GM12878 (cell line): ENCODE measurements at places on chromosomes 7 and 10.

DNA sequence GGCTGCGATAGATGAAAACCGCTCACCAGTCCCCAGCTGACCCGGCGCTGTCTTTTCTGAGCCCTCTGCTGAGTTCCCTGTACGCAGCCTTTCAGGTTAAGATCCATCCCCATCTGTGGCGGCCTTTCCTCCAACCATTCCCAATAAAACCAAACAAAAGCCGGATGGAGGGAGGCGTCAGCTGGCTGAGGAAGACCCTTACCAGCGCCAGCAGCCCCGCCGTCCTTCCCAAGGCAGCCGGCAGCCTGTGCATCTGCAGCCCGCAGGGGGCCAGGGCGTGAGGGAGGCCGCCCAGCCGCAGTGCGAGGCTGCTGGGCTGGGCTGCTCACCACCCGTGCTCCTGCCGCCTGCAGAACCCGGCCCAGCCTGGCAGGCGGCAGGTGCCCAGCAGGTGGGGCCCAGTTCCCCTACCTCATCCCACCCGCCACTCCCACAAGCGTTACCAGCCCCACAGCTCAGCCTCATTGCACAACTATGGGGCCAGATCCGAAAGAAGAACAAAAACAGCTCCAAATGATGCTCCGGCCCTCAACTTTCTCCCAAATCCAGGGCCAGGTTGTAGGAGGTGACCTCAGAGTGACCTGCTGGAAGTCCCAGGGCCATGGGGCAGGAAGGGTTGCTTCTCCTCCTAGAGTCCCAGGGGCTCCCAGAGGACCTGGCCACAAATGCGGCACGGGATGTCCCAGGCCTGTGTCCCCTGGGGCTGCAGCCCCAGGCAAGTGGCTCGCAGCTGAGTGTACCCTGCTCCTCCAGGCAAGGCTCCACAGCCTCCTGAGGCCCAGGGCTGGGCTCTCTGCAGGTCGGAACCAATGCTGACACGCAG is 23.8 kb downstream of the PAPOLB start:
- DNase-seq = no peak

DNA sequence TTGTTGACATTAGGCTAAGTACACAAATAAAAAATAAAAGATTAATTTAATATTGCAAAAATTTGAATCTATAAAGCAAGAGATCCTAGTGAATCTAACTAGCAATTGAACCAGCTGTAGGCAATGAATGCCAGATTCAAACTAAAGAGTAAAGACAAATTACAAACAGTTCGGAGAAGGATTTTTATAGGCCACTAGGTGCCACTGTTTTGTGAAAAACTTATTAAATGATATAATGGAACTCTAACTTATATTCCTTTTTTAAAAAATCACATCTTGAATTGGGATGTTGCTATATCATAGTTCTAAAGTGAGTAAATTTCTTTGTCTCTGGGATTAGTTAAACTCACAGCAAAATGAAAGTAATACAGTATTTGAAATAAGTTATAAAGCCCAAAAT is 39.1 kb upstream of the GNAI1 start:
- DNase-seq = no peak

DNA sequence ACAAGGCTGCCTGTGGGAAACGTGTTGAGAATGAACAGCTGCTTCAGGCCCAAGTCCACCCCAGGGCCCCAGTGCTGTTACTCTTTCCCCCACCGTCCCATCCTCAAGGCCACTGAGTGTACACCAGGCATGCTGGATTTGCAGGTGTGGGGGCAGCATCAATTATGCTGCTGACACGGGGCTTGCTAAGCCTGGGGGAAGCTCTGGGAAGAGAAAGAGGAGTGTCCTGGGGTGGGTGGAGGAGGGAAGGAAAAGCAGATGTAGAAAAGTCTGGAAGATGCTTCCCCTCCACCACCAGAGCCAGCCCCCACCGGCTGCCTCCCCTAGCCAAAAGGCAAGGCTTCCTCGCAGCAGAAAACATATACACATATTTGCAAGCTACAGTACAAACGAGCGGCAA is 153.9 kb downstream of the CDH23 start:
- no peak for DNase-seq

GRCh38 chr7:69105092-69105491 is 493.2 kb upstream of the AUTS2 start:
- no peak for DNase-seq

- no peak for DNase-seq
These were observed 32.4 kb downstream of the CCSER2 start for GRCh38 chr10:84360637-84361365.

GRCh38 chr10:846126-846685 is 85.3 kb downstream of the LARP4B start:
- DNase-seq = no peak

GRCh38 chr7:27189997-27190748 is 5.1 kb upstream of the HOXA11 start:
- no peak for DNase-seq

DNA sequence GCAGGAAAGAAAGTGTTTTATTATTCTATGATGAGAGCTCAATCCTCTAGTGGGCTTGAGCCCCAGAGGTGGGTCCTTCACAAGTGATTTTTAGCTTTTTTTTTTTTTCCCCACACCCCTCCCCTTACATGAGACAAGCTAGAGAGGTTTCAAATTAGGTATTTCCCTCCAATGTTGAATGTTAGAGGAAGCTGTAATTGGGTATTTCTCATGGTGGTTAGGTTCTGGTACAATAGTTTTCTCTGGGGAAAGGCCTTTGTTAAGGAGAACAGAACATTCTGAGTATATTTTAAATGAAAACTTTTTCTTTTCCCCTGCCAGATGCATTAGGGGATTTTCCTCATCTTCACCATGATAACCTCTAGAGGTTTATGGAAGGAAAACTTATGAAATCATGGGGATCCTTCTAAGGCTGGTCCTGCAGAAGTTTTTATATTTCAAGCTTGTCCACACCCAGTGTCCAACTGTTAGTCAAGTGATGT is 1039.7 kb downstream of the NRG3 start:
- DNase-seq = peak; percentile 55

DNA sequence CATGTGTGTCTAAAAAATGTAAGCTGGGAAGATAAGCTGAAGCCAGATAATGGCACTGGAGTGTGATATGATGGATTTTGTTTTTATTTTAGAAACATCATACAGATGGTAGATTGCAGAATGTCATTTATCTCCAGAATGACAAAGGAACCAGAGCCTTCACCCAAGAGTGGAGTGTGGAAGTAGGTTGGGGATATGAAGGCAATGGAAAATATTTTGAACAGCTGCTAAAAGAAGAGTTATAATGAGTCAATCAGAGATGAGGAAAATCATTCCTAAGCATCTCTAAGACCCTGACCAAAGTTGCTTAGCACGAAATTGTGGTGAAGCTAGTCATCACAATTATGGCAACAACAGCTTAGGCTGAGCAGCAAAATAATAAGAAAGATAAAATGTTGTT is 39.8 kb upstream of the POM121L12 start:
- no peak for DNase-seq

GRCh38 chr10:63027531-63027930 is 105.6 kb upstream of the NRBF2 start:
- DNase-seq = no peak

GRCh38 chr10:124802313-124802675 is 675 bp downstream of the ABRAXAS2 start:
- DNase-seq = no peak

- no peak for DNase-seq
These were observed 144.7 kb downstream of the MDFIC start for GRCh38 chr7:115066634-115067033.

DNA sequence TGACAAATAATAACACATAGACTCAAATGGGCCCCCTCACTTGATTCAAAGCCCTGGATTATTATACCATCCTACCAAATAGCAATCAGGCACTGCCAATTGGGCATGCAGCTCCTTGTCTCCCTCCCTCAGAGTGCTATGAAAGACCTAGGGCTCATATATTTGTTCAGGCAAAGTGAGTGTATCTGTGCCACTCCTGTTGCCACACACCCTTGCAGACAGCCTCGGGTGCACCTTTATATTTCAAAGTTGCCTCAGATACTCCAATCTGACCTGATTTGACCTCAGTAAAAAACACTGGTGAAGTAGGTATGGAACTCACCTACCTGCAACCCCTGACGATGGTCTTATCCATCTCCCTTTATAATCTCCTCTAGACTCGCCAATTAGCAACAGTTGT is 3.0 kb upstream of the NAMPT start:
- DNase-seq = no peak

- peak; percentile 72 for DNase-seq
These were observed 46.9 kb upstream of the SFMBT2 start for GRCh38 chr10:7457478-7458316.

DNA sequence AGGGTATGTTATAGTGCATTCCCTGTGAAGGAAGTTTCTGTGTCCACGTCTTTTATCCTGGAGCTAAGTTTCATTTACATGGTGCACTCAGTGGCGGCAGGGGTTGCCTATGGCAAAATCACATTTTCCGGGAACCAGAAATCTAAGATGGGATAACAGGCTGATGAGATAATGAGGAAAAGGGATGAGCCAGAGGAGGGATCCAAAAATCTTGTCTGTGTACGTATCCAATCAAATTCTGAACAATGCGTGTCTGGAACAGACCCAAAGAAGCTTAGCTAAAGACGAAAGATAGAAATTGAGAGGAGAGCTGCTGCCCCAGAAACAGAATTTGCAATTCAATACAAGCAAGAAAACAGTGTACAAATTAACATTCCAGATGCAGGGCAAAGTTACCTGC is 16.1 kb downstream of the LANCL2 start:
- DNase-seq = no peak

DNA sequence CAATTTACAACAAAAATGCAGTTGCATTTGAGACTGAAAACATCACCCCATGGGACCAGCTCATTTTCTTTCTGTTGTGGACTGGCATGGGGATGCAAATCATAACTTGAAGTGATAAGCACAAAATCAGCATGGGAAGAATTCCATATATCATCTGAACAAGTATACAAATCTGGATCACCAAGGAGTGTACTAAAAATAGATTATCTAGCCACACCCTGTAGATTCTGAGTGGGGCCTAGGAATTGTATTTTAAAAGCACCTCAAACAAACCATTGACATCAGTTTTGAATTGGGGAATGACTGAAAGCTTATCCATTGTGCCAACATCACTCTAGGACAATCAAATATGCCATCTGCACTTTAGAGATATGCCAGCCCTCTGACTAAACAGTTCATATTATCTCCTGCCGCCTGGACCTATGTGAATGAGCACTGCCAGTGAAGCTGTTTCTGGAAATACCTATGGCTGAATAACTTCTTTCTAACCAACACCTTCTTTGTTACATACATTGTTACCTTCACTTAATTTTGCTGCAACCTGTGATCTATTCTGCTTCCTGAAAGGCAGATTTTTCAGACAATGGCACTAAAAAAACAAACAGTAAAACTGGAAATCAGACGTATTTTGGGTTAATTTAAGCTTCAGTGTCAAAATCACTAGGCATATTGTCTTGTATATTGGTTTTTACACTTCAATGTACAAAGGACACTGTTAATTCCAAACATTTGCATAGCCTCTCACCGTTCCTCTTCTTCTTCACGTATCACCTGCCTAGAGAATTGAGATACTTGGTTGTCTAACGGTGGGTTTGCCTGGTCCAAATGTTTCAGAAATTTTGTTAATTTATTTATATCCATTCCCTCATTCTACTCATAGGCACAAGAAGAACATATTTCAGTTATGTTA is 42.4 kb upstream of the HGF start:
- DNase-seq = no peak

DNA sequence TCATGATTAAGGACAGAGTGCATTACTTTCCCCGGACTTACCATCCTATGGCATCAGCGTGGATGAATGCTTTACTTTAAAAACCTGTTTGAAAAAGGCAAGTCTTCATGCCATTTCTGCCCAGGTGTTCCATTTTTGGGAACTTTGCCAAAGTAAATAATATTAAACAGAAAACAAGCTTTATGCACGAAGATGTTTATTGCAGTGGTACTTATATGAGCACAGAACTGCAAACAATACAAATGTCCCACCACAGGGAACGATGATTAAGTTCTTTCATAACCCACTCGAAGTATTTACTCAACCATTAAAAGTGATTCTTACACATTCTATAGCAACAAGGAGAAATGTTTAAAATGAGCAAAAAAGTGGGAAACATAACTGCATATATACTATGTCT is 109.7 kb upstream of the GDF10 start:
- DNase-seq = no peak

DNA sequence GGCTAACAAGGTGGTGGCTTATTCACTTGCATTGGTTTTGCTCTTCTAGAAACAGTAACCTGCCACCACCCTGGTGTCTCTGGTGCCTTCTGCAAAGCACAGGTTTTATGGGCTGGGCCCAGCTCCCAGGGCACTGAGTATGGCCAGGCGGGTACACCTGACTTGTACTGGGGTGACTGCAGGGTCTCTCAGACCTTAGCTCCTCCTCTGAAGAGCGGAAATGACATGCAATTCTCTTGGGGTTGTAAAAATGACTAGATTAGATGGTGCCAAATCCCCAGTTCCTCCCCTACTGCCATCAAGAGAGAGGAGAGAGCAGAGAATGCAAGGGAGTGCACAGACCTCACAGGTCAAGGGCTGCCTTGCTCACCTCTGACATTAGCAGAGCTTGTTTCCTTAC is 14.7 kb downstream of the ESYT2 start:
- no peak for DNase-seq

GRCh38 chr10:101901340-101901739 is 57.7 kb upstream of the KCNIP2 start:
- DNase-seq = peak; percentile 77

DNA sequence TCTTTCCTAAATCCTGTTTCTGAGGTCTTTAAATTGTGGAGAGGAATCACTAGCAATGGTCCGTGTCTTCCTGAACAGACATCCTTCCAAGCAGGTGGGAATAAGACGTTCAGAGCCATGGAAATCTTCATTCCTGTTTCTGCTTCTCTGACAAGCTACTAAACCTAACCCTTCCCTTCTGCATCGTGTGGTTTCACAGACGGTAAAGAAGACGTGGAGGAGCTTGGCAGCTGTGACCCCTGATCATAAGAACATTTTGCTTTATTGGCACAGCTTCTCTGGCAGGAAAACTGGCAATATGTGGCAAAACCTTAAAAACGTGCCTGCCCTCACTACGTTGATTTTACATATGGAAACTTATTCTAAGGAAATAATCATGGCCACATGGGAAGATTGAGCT is 63.0 kb upstream of the LOXL4 start:
- DNase-seq = no peak

DNA sequence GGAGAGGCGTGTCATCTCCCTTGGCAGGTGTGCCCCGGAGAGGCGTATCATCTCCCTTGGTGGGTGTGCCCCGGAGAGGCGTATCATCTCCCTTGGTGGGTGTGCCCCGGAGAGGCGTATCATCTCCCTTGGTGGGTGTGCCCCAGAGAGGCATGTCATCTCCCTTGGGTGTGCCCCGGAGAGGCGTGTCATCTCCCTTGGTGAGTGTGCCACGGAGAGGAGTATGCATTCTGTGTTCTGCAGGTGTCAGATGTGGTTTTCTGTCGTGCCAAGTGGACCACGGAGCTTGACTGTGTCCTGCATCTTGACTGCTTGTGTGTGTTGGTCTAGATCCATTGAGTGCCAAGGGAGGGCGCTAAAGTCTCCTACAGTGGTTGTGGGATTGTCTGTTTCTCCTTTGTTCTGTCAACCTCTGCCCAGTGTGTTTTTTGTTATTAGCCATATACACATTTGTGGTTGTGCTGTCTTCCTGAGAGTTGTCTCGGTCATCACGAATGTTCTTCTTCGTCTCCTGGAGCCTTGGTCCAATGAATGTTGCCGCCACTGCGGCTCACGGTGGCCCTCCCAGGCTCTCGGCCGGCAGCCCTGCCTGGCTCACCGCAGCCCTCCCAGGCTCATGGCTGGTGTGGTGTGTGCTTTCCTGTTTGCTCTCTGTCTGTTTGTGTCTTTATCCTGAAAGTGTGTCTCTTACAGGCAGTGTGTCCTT is 96.8 kb downstream of the INPP5A start:
- no peak for DNase-seq
